Body of pancreas (tissue), 4 donors: ENCODE measurements at places on chromosomes 13 and 19.

GRCh38 chr19:31499281-31500196 lies 150.3 kb upstream of the TSHZ3 start:
- H3K27me3 ChIP-seq: no peaks in the 10 kb centered on the region
- no peak overlapping the region for H3K27ac ChIP-seq
- H3K4me3 ChIP-seq: no peak overlapping the region
- no peaks in the 10 kb centered on the region for H3K4me1 ChIP-seq
- no peak for DNase-seq

DNA sequence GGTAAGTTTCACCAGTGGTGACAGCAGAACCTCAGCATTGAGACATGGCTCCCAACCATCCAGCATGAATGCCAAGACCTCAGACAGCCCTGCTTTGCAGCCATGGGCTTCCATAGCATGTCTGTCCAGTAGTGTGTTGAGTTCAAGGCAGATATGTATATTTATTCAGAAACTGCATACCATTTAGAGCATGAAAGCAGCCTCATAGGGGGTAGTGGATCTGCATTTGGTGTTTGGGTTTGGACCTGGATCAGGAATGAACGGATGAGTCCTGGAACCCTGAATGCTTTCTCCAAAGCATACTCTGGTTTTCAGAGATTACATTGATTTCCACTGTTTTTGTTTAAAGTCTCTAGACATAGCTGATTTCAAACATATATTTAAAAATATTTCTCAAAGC lies 114.3 kb downstream of the ESD start:
- no peaks in the 10 kb centered on the region for H3K36me3 ChIP-seq
- H3K4me1 ChIP-seq: peaks cover 24% of the 10 kb centered on the region
- H3K27ac ChIP-seq: no peak overlapping the region
- DNase-seq: no peak

- no peak overlapping the region for H3K4me3 ChIP-seq
- no peaks in the 10 kb centered on the region for H3K36me3 ChIP-seq
- H3K4me1 ChIP-seq: no peaks in the 10 kb centered on the region
- no peaks in the 10 kb centered on the region for H3K27me3 ChIP-seq
Observed at GRCh38 chr13:29159871-29160270, 339.7 kb downstream of the MTUS2 start.

- H3K4me3 ChIP-seq: no peak overlapping the region
- peaks cover 9% of the 10 kb centered on the region for H3K4me1 ChIP-seq
- no peaks in the 10 kb centered on the region for H3K36me3 ChIP-seq
- H3K27me3 ChIP-seq: no peaks in the 10 kb centered on the region
Observed at GRCh38 chr13:40457929-40458719, 208.3 kb downstream of the FOXO1 start.
